ENCODE measurements at places on chromosomes 1 and 21.

- peaks cover 5% of the 10 kb centered on the region for H3K4me1 ChIP-seq
- no peak overlapping the region for H3K4me3 ChIP-seq
- no peaks in the 10 kb centered on the region for H3K27me3 ChIP-seq
- H3K27ac ChIP-seq, result no peak overlapping the region
- peaks cover 40% of the 10 kb centered on the region for H3K36me3 ChIP-seq
These were observed 90.4 kb downstream of the TIAM1 start for GRCh38 chr21:31253684-31254083.

DNA sequence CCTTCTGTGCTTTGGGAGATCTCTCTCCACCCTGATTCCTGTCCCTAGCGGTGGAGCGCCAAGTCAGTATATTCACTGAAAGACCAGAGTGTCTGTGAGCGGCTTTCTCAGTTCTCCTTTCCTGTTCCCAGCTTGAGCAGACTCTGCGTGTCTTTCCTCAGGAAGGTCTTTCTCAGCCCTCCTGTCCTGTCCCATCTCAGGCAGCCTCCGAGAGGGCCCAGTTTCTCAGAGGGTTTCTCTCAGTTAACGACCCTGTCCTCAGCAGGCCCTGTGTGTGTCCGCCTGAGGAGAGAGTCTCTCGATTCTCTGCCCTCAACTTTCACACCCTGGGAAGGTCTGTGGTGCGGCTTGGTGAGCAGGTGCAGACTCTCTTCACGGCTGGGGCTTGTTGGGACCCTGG lies 34.0 kb upstream of the CHIT1 start:
- no peak overlapping the region for H3K4me3 ChIP-seq
- H3K27me3 ChIP-seq, result peaks cover 2% of the 10 kb centered on the region
- no peaks in the 10 kb centered on the region for H3K36me3 ChIP-seq
- H3K4me1 ChIP-seq, result peaks cover 10% of the 10 kb centered on the region
- no peak for DNase-seq
- no peak overlapping the region for H3K27ac ChIP-seq

DNA sequence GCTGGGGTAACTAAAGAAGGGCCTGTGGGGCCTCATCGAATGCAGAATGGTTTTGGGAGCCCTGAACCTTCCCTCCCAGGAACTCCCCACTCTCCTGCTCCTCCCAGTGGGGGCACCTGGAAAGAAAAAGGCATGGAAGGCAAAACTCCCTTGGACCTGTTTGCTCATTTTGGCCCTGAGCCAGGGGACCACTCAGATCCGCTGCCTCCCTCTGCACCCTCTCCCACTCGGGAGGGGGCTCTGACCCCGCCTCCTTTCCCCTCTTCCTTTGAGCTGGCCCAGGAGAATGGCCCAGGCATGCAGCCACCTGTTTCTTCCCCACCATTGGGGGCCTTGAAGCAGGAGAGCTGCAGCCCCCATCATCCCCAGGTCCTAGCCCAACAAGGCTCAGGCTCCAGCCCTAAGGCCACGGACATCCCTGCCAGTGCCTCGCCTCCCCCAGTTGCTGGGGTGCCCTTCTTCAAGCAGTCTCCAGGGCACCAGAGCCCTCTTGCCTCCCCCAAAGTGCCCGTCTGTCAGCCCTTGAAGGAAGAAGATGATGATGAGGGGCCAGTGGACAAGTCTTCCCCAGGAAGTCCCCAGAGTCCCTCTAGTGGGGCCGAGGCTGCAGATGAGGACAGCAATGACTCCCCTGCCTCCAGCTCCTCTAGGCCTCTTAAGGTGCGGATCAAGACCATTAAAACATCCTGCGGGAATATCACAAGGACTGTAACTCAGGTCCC lies 4.7 kb downstream of the ZNF687 start:
- peak overlapping the region; percentile 69 for H3K27ac ChIP-seq
- peaks cover 32% of the 10 kb centered on the region for H3K4me1 ChIP-seq
- no peak for DNase-seq

DNA sequence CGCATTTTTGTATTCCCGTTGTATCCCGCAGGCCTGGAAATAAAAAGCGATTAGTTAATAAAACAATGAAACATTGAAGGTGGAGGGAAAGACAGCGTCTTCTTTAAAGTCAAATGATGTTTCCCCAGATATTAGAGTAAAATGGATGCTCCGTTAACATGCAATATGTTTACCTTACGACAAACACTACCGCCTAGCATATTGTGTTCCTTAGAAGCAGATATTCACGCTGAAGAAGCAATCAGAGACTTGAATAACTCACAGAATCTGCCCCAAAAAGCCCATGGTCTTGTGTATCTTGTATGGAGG lies 583 bp upstream of the B4GALT3 start:
- H3K4me3 ChIP-seq, result peak overlapping the region; percentile 94
- H3K27me3 ChIP-seq, result no peaks in the 10 kb centered on the region
- peak; percentile 48 for DNase-seq
- H3K27ac ChIP-seq, result peak overlapping the region; percentile 99
- H3K4me1 ChIP-seq, result peaks cover 73% of the 10 kb centered on the region

- H3K4me3 ChIP-seq, result no peak overlapping the region
- H3K4me1 ChIP-seq, result peaks cover 16% of the 10 kb centered on the region
- no peak for DNase-seq
- H3K27me3 ChIP-seq, result peaks cover 15% of the 10 kb centered on the region
These were observed 15.6 kb upstream of the HMGCS2 start for GRCh38 chr1:119784191-119784781.

- no peaks in the 10 kb centered on the region for H3K27me3 ChIP-seq
- peaks cover 51% of the 10 kb centered on the region for H3K4me1 ChIP-seq
- no peak for DNase-seq
- peak overlapping the region; percentile 94 for H3K4me3 ChIP-seq
- peak overlapping the region; percentile 95 for H3K27ac ChIP-seq
These were observed 1.9 kb downstream of the PABPC4 start for GRCh38 chr1:39574646-39575045.

DNA sequence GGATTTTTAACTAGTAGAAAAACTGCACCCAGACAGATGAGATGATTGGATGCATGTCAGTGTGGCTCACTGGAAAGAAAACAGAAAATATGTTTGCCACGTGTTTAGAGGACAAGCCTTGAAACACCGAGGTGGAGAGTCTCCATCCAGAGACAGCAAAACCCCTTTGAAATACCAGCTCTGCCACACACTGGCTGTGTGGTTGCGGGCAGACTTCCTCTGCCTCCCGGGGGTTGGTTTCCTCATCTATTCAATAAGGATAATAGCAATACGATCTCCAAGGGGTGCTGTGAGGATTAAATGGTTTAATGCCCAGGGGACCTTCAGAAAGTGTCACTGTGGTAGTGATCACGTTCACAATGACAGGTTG lies 67.2 kb upstream of the PARP1 start:
- no peak for DNase-seq
- H3K4me3 ChIP-seq, result no peak overlapping the region
- H3K27ac ChIP-seq, result no peak overlapping the region
- H3K36me3 ChIP-seq, result no peaks in the 10 kb centered on the region

- DNase-seq, result no peak
- no peaks in the 10 kb centered on the region for H3K27me3 ChIP-seq
These were observed 200.8 kb downstream of the RASAL2 start for GRCh38 chr1:178294654-178295053.

DNA sequence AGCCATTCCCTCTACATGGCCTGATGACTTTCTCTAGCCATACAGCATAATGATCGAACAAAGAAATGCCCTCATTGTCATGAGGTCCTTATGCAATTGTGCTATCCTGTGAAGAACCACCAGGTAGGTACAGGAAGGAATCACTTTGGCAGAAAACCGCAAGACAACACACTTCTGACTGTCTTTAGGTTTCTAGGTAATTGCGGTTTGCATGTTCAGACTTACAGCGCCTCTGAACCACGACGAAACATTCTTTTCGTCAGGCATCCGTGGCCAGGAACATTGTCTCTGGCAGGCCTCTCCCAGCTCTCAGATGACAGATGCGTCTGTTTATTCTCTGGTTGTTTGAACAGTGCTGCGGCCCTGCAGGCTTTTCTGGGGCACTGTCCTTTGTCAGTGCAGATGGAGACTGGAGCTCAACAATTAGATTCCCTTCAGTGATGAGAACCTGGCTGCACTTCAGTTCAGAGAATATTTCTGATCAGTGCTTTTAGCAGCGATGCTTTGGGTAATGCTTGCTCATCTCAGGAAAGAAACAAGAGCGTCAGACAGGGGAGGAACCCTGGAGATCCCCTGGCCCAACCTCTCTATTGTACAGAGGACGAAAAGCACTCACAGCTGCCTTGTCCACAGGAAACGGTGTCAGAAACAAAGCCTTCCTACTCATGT lies 63.4 kb downstream of the B3GALT5 start:
- H3K4me3 ChIP-seq, result no peak overlapping the region
- no peaks in the 10 kb centered on the region for H3K4me1 ChIP-seq
- H3K36me3 ChIP-seq, result no peaks in the 10 kb centered on the region
- no peak overlapping the region for H3K27ac ChIP-seq
- no peak for DNase-seq

DNA sequence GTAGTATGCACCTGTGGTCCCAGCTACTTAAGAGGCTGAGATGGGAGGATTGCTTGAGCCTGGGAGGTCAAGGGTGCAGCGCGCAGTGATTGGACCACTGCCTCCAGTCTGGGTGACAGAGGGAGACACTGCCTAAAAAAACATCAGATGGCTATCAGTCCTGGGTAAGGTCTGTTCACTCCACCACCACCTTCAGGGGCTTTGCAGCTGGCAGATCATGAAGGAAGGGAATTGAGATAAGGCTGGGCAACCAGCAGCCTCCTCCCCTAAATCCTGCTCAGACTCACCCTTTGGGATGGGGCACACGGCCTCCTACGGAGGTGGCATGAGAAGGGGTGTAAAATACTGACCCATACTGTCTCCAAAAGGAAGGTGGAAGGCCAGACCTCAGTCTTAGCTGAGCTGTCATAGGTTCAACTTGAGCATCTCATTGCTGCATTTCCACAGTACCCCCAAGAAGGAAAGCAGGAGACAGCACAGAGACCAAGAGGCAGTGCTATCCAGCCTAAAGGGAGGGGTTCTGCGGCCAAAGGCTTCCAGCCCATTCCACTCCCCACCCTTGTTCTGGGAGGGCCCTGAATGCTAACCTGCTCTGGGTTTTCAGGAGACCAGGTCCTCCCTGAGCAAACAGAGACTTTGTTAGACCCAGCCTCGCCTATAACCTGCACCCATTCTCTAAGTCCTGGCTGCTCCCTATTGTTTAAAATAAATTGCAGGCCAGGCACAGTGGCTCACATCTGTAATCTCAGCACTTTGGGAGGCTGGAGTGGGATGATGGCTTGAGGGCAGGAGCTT lies 13.7 kb downstream of the SLC45A3 start:
- H3K27ac ChIP-seq, result no peak overlapping the region
- H3K27me3 ChIP-seq, result peaks cover 15% of the 10 kb centered on the region

DNA sequence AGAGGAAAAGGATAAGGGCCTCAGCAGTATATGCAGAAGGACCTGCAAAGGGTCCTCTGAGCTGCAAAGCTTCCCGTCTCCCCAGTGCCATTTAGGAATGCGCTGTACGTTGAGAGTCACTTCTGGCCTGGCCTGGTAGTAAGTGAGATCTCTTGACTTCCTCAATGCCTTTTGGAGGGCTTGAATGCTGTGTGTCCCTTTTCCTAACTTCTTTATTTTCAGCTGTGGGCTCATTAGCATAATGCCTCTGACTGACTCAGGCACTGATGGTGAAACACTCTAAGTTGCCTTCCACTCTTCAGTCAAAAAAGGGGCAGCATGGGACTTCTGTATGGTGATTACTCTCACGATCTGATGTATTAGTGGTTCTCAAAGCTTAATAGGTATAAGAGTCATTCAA lies 49.9 kb downstream of the XCL1 start:
- H3K4me1 ChIP-seq, result peaks cover 14% of the 10 kb centered on the region
- H3K36me3 ChIP-seq, result no peaks in the 10 kb centered on the region
- H3K27me3 ChIP-seq, result peaks cover 18% of the 10 kb centered on the region
- no peak overlapping the region for H3K27ac ChIP-seq

- H3K36me3 ChIP-seq, result peaks cover 6% of the 10 kb centered on the region
- H3K4me1 ChIP-seq, result peaks cover 32% of the 10 kb centered on the region
- H3K27ac ChIP-seq, result no peak overlapping the region
- peaks cover 91% of the 10 kb centered on the region for H3K27me3 ChIP-seq
- no peak overlapping the region for H3K4me3 ChIP-seq
These were observed 3.0 kb downstream of the TSPEAR start for GRCh38 chr21:44708213-44708865.

DNA sequence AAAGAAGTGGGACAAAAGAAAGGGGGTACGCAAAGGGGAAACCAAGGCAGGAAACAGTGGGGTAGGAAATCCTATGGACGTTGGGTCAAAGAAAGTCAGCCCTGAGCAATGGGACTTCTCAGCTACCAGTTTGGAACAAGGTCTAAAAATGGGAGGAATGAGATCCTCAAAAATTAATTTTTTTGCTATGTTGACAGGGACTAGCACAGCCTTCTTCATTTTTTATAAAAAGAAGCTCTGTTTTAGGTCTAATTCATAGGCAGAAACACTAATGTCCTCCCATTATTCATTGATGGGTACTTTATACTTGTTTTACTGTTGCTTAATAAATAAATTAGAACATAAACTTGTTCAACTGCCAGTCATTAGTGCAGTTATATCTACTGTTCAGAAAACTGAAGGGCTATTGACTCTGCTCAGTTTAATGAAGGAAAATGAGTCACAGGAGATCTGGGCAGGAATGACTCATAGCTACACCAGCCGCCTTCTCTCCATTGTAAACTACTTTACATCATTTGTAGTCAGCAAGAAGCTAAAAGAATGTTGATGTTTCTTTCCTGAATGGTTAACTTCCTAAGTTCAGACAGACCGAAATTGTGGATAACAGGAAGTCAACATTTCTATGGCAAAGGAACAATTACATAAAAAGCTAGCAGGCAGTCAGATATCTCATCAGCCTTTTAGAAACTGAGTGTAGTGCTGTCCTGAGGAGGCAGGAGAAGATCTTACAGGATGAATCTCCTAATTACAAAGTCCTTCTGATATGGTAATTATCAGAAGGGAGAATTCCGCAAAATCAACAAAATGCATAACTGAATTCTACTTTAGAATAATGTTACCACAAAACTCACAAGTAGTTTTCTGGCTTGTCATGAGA lies 356.4 kb upstream of the PKN2 start:
- H3K27me3 ChIP-seq, result no peaks in the 10 kb centered on the region
- H3K4me1 ChIP-seq, result no peaks in the 10 kb centered on the region
- H3K4me3 ChIP-seq, result no peak overlapping the region
- no peaks in the 10 kb centered on the region for H3K36me3 ChIP-seq
- DNase-seq, result no peak
- H3K27ac ChIP-seq, result no peak overlapping the region

- no peaks in the 10 kb centered on the region for H3K27me3 ChIP-seq
- no peak overlapping the region for H3K27ac ChIP-seq
- no peak overlapping the region for H3K4me3 ChIP-seq
- DNase-seq, result no peak
These were observed 9.0 kb downstream of the DR1 start for GRCh38 chr1:93354749-93355148.

- H3K27ac ChIP-seq, result peak overlapping the region; percentile 66
- peaks cover 69% of the 10 kb centered on the region for H3K4me1 ChIP-seq
- peaks cover 38% of the 10 kb centered on the region for H3K36me3 ChIP-seq
- DNase-seq, result no peak
- no peak overlapping the region for H3K4me3 ChIP-seq
These were observed 42.1 kb downstream of the WASF2 start for GRCh38 chr1:27447883-27448282.

- no peaks in the 10 kb centered on the region for H3K36me3 ChIP-seq
- no peak overlapping the region for H3K27ac ChIP-seq
- no peak overlapping the region for H3K4me3 ChIP-seq
- H3K27me3 ChIP-seq, result no peaks in the 10 kb centered on the region
- no peaks in the 10 kb centered on the region for H3K4me1 ChIP-seq
These were observed 61.3 kb downstream of the ROR1 start for GRCh38 chr1:63835128-63835527.

GRCh38 chr1:160950657-160951056 lies 4.0 kb downstream of the ITLN2 start:
- H3K4me1 ChIP-seq, result peaks cover 10% of the 10 kb centered on the region
- no peak overlapping the region for H3K27ac ChIP-seq
- H3K27me3 ChIP-seq, result no peaks in the 10 kb centered on the region
- H3K36me3 ChIP-seq, result no peaks in the 10 kb centered on the region
- DNase-seq, result no peak

All from activated T-cell treated with anti-CD3 and anti-CD28 coated beads, Interleukin-2, amount 50 U/mL, for 24 hours (primary cell).